ENCODE measurements at places on chromosomes 13 and 19.

GRCh38 chr13:77616027-77616426, 80.5 kb downstream of the SCEL start:
- no peak for DNase-seq

- DNase-seq, result no peak
Measured at GRCh38 chr19:50713556-50714236, 5.9 kb downstream of the SHANK1 start.

DNA sequence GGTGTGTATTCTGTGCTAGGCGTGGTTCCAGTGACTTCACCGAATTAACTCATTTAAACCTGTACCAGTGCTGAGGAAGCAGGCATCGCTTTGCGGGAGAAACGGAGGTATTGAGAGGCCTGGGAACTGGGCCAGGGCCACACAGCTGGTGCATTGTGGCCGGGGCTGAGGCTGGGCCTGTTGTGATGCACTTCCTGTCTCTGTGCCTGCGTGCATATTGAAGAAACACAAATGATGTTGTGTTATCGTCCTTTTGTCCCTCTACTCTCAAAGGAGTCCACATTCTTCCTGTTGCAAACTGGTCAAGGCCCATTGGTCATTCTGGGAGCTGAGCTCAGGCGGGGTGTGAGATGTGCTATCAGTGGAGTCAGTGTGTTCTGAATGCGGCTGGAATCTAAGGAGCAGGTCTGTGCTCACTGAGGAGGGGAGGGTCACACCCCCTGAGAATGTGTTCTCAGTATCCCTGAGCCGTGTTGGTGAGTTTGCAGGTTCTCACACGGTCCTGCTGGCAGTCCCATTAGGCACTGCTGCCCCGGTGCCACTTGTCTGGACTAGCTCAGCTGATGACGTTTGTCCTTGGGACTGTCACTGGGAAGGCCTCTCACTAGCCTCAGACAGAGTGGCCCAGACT, 62.1 kb downstream of the ARHGEF7 start:
- peak; percentile 99 for DNase-seq

DNA sequence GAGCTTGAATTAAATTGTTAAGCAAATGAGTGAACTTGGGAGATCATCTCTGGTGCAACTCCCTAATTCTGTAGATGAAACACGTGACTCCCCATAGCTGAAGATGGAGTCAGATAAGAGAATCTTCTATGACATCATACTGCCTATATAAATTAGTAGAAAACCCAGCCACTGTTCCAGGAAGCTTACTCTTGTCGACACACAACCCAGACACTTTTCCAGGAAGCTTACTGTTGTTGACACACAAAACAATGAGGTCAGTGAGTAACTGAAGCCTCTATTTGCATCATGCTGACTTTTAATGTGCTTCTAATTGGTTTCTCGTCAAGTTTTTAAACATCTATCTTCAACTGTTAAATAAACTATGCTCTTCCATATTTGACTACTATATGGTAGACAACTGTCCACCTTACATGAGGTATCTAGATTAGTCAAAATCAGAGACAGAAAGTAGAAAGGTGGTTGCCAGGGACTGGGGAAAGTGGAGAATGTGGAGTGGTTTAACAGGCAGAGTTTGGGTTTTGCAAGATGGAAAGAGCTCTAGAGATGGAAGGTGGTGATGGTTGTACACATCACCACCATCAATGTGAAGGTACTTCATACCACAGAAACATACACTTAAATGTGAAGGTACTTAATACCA, 168.2 kb downstream of the FGF14 start:
- no peak for DNase-seq

- DNase-seq, result peak; percentile 64
Measured at GRCh38 chr19:43618921-43619261, 538 bp downstream of the ZNF428 start.

DNA sequence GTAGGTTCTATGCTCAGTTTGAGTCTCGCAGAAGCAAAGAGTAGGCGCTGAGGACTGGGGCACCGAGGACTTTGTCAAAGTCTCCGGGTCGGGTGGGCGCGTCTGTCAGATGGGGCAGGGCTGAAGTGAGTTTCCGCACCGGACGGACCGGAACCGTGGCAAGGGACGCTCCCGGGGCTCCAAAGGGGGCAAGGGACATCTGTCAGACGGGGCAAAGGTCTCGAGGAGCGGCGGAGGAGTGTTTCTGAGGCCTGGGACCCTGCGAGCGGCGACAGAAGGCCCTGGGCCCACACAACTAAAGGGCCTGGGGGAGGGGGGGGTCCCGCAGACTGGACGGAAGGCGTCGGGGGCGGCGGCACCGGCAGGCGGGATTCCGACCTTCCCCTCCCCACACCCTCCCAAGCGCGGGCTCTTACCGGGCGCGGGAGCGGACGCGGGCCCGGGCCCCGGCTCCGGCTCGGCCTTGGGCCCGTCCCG, 13.3 kb upstream of the AKAP8L start:
- DNase-seq, result peak; percentile 26

DNA sequence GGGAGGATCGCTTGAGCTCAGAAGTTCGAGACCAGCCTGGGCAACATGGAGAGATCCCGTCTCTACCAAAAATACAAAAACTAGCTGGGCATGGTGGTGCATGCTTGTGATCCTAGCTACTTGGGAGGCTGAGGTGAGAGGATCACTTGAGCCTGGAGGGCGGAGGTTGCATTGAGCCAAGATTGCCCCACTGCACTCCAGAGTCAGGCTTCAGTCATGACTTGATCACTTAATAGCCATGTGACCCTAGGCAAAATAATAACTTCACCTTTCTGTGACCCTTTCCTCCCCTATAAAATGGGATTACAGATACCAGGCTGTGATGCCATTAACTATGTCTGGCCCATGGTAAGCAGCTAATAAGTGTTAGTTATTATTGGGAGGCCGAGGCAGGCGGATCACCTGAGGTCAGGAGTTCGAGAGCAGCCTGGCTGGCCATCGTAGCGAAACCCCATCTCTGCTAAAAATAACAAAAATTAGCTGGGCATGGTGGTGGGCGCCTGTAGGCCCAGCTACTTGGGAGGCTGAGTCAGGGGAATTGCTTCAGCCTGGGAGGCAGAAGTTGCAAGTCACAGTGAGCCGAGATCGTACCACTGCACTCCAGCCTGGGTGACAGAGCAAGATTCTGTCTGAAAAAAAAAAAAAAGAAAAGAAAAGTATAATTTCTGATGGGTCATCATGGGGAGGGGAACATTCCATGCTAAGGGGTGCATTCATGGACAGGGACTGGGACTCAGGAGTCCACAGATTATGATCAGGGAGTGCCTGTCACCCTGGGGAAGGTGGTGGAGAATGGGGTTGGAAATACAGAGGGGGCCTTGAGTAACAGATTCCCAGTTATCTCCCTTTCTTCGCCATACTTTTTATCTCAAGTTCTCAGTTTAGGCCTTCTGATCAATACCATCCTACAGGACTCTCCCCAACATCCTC, 15.5 kb downstream of the TPM4 start:
- DNase-seq, result no peak

DNA sequence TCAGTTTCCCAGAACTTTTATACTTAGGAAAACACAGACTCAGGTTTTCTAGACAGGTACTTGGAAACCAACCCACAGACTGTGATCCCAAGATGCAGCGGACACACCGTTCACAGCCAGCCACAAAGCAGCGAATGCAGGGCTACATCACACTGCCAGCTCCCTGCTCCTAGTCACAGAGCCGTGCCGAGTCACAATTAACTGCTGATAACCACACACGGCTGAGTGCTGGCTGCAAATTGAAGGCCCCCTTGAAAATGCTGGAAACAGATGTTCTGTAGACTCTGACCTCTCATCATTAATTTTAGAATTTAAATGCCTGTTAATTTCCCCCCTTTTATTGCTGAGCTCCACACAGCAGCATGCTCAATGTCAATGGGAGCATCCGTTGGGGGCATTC, 78.6 kb upstream of the SIAH3 start:
- DNase-seq, result no peak

DNA sequence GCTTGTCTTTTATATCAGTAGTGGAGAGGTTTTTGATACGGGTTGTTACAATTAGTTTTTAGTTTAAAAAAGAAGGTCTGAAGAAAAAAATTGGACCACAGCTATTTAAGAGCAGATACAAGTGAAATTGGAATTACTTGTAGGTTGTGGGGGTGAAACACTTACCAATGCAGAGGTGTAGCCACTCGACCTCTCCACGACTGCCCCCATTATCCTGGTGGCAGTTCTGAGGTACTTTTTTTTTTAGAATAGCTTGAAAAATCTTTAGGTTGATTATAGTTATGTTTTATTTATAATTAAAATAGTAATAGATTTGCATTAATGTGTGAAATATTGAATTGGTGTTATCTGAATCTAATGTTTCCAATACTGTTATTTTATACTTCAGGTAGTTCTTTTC, 60.7 kb downstream of the PAN3 start:
- no peak for DNase-seq

- no peak for DNase-seq
Measured at GRCh38 chr13:26485786-26486185, 71.7 kb upstream of the WASF3 start.

DNA sequence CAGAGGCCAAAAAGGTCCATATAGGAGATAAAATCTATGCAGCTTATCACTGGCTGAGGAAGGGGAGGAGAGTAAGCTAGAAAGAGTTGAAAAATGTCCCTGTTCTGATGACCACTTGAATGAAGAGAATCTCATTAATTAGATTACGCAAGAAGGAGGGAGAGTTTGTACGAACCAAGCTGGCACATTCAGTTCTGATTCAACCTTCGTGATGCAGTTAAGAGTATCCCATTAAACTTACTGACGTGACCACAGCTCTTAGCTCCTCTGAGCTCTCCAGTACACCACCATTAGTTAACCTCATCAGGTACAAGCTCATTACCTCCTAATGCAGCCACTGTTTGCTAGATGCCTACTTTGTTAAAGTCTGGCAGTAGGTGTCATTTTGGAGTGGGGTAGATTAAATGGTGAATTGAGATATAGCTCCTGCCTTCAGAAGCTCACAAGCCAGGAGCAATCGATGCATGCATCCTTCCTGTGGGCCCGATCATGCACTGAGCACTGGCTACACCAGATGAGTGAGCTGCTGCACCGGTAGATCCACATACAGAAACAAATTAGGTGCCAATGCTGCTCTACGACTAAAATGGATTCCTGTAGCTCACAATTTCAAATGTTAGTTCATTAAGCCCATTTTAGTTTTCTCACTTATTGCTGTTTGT, 458.3 kb downstream of the COG6 start:
- DNase-seq, result no peak

GRCh38 chr19:2678044-2678671, 24.3 kb downstream of the GNG7 start:
- DNase-seq, result no peak

GRCh38 chr13:23705583-23705982, 135.4 kb downstream of the TNFRSF19 start:
- DNase-seq, result no peak

DNA sequence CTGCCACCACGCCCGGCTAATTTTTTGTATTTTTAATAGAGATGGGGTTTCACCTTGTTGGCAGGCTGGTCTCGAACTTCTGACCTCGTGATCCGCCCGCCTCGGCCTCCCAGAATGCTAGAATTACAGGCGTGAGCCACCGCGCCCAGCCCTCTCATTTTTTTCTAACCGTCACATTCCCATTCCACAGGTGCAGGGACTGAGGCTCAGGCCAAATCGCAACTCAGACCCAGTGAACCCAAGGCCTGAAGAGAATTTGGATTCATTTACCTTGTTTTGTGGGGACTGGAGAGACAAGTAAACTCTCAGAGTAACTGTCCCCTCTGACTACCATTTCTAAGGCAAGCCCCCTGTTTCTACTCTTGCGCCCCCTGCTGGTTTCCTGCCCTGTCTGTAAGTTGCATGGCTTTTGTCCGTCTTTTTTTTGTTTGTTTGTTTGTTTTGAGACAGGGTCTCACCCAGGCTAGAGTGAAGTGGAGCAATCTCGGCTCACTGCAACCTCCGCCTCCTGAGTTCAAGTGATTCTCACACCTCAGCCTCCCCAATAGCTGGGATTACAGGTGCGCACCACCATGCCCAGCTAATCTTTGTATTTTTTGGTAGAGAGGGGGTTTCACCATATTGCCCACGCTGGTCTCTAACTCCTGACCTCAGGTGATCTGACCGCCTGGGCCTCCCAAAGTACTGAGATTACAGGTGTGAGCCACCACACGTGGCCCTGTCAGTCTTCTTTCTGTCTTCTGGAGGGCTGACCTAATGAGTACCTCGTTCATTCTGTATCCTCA, 2.3 kb upstream of the STRN4 start:
- peak; percentile 88 for DNase-seq

GRCh38 chr13:112161521-112162301, 94.8 kb downstream of the SOX1 start:
- no peak for DNase-seq

DNA sequence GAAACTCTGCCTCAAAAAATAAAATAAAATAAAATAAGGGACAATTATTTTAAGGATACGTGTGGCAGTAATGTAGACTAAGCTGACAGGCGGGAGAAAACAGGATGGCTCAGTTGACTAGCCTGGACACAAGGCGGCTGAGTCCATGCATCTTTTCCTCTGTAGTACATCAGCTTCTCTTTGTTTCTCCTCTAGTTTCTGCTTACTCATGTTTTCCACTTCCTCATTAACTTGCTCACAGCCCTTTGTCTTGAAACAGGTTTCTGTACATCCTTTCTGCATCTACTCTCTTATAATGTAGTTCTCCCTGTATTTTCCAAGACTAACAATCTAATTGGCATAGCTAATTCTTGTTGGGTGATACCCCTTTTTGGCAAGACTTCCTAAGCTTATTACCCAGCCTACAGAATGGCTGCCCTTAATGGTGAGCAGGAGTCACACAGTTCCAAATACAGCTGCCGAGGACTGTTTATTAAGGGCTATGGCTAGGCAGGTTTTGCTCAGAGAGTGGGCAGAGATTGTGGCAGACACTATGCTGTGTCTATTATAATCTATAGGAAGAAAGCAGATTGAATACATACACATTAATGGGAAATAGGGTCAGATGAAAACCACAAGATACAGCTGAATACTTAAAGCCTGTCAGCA, 58.7 kb upstream of the KLF5 start:
- DNase-seq, result peak; percentile 75

GRCh38 chr19:18131841-18132596, 20.9 kb upstream of the PIK3R2 start:
- DNase-seq, result no peak

DNA sequence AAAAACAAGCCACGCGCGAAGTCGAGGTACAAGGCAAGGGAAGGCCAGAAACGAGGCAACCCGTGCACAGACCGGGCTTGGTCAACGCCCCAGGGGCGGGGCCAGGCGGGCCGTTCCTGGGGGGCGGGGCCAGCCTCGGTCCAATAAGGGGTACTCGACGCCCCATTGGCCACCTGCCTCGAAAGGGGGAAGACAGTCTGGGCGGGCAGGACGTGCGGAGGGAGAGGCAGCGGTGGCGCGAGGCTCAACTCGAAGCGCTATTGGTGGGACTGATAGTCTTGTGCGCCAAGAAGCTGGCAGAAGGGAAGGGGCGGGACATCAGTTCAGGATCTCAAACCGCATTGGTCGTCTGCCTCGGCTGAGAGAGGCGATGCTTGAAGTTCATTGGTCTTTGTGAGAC, at the start of gene LYPD4:
Gene LYPD4, minus strand, starts transcription at position 83 of the 400 bp plus-strand sequence. CDS start 5,398 bp downstream, outside the sequence.
- DNase-seq, result no peak

DNA sequence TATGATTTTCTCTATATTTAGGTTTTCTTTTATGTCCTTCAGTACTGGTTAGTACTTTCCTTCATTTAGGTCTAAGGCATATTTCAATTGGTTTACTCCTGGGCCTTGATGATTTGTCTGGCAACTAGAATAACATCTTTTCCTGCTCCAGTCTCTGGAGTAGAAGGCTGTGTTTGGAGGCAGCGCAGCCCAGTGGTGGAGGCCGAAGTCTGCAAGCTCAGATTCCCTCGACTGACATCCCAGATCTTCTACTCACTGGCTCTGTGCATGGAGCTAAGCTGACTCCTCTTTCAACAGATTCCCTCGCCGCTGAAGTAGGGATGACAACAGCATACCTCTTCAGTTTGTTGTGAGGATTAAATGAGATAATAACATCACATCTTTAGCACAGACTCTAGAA, 141.0 kb downstream of the RAP2A start:
- peak; percentile 46 for DNase-seq
